ENCODE measurements at places on chromosomes 1 and 21.

DNA sequence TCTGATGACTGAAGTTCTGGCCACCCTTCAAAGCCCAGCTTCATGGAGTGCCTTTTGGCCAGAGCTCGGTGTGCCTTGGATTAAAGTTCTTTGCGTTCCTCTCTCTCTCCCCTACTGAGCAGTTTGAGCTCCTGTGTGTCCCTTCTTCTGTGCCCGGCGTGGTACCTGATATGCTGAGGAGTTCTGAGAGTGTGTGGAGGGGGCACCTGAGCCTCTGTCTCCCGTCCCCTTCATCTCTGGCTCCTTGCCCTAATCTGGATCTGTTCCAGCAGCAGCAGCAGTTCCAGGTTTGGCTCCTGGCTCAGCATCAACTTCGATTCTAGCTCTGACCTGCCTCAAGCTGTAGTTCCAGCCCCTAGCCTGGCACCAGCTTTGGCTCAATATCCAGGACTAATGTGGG, 25.1 kb upstream of the MYCL start:
- no peak for DNase-seq

DNA sequence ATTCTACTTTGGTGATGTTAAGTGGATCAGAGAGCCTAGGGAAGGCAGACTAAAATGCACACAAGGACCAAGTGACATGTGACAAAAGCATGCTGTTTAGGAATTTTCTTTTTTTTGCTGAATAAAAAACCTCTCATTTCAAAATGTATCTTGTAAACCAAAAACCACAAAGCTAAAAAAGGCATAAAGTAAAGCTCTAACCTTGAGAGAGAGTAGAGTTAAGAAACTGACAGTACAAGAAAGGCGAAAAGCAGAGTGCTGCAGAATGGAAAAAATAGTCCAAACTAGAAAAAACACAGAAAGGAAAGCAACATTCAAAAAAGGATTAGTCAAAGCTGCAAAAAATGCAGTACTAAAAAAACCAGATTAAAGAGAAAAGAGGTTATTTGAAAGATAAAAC, 76.5 kb downstream of the EPS15 start:
- no peak for DNase-seq

- no peak for DNase-seq
These were observed 18.7 kb downstream of the WNT2B start for GRCh38 chr1:112527266-112528010.

DNA sequence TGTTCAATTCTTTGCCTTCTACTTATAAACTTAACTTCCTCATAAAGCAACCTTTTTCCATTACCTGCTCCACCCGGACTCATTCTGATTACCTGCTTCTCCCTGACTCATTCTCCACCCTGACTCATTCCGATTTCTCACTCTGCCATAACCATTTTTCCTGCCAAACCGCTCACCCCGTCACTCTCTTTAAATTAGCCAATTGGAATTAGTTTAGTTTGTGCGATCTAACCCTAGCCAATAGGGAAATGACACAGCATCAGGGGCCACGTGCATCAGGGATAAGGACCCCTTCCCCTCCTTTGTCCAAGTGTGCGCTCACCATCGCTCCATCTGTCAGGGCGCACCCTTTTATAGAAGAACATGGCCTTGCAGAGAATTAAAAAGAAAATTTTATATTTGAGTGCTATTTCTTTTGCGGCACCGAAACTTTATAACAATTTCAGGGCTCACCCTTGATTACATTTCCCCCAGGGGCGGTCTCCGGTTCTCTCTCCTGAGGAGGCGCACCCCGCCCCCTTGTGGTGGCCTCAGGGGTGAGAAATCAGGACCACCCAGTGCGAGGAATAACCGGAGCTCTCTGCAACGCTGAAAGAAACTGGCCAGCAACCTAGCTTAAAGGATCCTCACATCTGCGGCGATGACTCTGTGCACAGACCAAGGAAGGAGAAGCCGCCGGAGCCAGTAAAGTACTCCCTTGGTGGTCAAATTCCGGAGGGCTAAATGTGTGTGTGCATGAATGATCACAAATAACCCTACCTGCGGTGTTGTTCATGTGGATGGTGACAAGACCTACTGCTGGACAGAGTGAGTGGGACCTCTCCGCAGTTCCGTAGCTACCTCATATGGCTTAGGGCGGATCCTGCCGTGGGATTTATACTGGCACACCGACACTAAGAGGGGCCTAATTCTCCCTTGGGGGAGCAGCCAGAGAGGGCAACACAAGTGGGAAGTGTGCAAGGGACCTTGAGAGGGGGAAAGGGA, 30.3 kb upstream of the CBR3 start:
- DNase-seq = peak; percentile 80

GRCh38 chr1:50490640-50491039, 67.4 kb upstream of the DMRTA2 start:
- DNase-seq = no peak

GRCh38 chr1:180923021-180923841, 10.5 kb downstream of the KIAA1614 start:
- DNase-seq = peak; percentile 60

GRCh38 chr1:54650417-54650816, 8.8 kb downstream of the MROH7 start:
- DNase-seq = no peak

GRCh38 chr21:32562915-32563314, 22.4 kb downstream of the TCP10L start:
- DNase-seq = no peak

GRCh38 chr21:31671931-31672330, 12.4 kb downstream of the SOD1 start:
- DNase-seq = peak; percentile 12

- no peak for DNase-seq
These were observed 29.0 kb downstream of the NFIA start for GRCh38 chr1:61111084-61112004.

GRCh38 chr1:169487133-169487532, 1.4 kb upstream of the SLC19A2 start:
- no peak for DNase-seq

- DNase-seq = no peak
These were observed 166.1 kb downstream of the RERE start for GRCh38 chr1:8651236-8651890.

- no peak for DNase-seq
These were observed 42.9 kb upstream of the ZNF326 start for GRCh38 chr1:89951766-89952604.

DNA sequence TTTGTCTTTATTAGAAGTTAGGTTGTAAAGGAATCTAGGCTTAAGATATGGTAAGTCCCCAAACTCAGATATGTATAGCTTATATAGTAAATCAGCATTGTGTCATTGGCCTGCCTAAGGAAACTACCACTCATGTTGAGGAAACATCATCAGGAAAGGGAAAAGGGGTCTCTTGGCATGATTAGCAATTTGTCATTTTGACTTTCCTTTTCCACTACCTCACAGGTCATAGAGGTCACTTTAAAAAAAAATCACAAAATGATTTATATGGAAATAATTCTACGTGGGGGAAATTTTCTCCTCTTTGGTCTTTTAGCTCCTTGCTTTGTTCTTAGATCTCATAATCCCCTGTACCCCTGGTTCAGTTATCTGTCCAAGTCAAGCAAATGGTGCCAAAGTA, 213.5 kb downstream of the RPS6KC1 start:
- DNase-seq = no peak

DNA sequence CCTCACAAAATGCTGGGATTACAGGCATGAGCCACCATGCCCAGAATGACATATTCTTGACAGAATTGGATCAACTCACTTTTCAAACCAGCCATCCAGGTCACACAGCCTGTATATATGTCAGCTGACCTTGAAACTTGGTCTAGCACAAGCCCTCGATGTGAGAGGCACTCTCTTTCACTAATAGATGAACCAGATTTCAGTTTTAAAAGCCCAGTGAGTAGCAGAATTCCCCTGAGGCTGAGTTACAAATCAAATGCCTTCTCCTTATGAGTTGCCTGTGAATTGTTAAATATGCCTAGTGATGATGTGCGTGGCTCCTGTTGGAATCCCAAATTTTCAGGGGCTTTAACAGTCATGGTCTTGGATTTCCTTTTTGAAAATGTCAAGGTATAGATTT, 88.7 kb downstream of the CD247 start:
- no peak for DNase-seq

DNA sequence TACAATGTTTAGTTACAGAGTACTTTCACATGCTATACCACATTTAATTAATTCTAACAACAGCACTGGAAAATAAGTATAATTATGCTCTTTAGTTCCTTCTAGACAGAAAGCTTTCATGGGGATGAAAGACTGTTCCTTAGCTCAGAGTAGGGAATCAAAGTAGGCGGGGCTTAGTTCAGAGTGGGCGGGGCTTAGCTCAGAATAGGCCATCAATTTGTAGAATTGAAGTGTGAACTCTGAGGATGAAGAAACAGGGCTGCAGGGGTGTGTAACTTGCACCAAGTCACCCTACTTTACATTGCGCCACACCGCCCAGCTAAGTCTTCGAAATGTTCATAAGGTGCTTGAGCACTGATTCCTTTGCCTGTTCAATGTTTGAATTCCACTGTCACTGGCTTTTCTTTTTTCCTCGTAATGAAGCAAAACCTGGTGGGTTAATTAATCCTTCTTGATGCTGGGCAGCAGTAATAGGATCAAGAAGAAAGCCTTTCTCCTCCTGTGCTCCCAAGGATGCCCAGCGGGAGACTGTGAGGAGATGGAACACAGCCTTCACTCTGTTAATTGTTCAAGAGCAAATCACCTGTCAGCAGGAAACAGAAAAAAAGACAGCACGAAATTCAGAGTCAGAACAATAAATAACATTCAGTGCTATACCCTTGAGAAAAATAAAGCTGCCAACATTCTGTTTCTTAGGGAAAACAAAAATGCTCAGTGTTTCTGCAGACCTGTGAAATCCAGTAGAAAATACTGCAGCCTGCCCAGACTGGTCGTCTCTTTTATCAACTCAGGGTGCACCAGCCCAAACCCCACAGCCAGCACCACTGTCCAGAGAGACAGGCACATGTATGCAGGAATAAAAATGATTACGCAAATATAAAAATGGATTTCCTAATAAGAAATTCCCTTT, 66.5 kb upstream of the CAMK1G start:
- peak; percentile 44 for DNase-seq

GRCh38 chr1:42259059-42259738, 75.8 kb downstream of the FOXJ3 start:
- no peak for DNase-seq

- peak; percentile 46 for DNase-seq
These were observed 1.6 kb downstream of the CLIC6 start for GRCh38 chr21:34670220-34670961.

GRCh38 chr1:26915204-26915842, 1.5 kb upstream of the NR0B2 start:
- DNase-seq = no peak

DNA sequence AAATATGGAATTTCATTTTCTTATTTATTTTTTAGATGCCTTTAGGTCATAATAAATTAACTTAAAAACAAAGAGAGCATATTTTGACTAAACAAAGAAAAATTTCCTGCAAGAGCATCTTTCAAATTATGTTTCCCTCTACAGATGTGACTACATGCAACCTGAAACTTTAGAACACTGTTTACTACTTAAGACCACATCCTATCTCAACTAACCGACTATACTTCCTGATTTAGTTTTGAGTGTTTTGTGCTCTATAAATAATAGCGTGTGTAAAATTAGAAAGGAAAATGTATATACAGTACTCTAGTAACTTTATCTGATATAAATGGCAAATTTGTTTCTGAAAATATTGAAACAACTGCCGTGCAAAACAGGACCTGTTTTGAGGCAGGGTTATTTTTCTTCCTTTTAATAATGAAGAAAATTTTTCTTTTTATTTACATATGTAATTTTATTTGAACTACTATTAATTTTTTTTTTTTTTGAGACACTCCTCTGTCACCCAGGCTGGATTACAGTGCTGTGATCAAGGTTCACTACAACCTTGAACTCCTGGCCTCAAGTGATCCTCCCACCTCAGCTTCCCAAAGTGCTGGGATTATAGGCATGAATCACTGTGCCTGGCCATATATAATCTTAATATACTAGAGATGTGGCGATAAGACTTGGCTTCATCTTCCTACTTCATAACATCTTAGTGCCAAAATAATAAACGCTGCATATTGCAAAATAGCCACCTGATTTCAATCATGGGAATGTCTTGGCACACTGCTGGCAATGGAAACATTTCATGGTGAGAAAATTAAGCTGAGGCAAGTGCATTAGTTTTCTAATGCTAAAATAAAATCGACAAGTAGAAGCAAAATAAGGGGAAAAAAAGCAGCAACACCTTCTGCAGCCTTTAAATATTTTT, 12.3 kb downstream of the ZRANB2 start:
- no peak for DNase-seq

DNA sequence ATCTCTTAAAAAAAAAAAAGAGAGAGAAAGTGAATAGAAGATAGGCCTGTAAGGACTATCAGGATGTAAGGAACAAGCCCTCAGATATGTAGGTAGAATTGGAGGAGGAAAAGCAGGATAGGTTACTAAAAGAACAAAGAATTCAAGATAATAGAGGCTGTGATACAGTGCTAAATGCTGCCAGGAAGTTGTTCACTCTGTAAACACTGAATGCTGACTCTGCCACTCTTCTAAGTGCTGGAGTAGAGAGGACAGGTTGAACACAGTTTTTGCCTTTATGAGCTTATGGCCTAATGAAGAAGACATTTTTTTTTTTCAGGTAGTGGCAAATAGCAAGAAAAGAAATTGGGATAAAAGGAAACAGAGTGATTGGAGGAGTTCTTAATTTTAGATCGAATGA, 90.6 kb upstream of the ZNF678 start:
- no peak for DNase-seq
